ENCODE measurements at places on chromosomes 6 and 20.

- no peak for DNase-seq
Measured at GRCh38 chr20:5143851-5144250, 17.0 kb downstream of the CDS2 start.

GRCh38 chr6:87586371-87587077 lies 3.3 kb downstream of the RARS2 start:
- DNase-seq, result no peak

- no peak for DNase-seq
Measured at GRCh38 chr6:166469426-166469961, 86.8 kb upstream of the MPC1 start.

DNA sequence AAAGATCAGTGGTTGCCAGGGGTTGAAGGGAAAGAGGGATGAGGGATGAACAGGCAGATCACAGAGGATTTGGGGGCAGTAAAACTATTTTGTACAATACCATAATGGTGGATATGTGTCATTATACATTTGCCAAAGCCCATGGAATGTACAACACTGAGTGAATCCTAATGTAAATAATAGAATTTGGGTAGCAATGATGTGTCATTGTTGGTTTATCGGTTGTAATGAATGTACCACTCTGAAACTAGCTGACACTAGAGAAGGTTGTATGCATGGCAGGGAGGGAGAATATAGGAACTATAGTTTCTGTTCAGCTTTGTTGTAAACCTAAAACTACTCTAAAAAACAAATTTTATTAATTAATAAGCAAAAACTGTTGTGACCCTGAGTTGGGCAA lies 17.8 kb upstream of the ASF1A start:
- no peak for DNase-seq

DNA sequence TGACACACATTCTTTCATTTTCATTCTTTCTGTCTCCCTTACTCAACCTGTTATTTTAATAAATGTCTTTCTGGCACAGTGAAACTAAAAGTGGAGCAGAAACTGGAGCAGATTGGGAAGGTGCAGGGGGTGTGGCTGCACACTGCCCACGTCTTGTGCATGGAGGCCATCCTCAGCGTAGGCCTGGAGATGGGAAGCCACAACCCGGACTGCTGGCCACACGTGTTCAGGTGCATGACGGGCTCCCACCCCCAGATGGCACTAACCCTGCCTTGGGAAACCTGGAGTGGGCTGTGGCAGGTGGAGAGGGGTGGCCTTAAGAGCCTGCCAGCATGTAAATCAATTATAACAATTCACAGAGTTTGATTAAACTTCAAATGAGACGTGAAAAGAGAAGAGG lies 71.4 kb upstream of the PBOV1 start:
- no peak for DNase-seq

GRCh38 chr6:139392794-139393193 lies 18.3 kb upstream of the CITED2 start:
- DNase-seq, result no peak

DNA sequence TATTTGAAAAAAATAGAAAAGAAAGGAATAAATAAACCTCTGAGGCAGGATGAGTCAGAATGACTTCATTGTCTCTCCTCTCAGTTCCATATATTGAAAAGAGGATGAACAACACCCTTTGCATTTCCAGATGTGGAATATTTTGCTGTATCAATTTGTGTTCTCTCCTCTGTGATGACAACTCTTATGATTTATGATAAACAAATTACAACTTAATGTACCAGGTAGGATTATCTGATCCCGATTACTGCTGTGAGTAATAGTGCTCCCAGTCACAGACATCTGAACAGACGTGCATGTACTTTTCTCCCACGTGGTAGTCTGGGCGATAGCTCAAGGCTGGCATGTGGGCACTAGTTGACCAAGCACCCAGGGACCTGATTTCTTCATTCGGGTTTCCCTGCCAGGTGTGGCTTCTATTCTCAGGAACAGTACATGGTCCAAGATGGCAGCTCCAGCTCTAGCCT lies 142.1 kb upstream of the SULF2 start:
- no peak for DNase-seq

GRCh38 chr20:38804682-38805501 lies 605 bp upstream of the PPP1R16B start:
- no peak for DNase-seq

DNA sequence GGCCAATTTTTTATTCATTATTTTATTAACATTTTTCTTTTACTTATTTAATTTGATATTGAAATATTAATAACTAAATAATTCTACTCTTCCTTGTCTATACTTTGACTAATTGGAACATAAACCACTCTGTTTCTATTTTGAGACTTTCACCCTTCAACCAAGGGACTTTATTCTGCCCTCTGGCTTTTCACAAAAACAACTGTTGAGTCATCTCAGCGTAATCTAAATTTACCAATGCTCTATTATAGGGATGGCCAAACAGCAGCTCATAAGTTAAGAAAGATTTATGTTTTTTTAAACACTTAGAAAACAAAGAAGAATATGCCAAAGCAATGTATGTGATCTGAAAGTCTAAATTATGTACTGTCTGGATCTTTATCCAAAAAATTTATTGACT lies 46.7 kb downstream of the DOP1A start:
- no peak for DNase-seq

DNA sequence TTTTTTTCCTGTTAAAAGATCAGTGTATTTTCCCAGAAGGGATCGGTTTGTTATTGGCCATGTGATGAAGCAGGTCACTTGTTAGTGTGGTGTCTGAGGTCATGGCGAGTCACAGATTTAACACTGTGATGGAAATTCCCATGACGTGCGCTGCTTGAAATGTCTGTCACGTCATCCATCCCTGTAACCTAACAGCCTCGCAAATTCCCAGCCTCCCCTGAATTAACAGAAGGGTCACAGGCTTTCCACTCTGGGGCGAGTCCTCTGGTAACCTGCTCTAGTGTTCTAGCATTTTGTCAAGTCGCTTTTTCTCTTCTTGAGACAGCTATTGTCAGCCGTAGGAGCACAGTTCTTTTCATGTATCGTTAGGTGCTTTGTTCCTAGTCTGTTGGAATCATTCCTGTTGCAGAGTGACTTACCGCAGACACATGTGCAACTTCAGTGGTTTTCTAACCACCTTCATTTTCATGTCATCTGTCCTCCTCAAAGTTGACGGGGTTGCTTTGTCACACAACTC lies 137.2 kb downstream of the MAP3K4 start:
- DNase-seq, result no peak

GRCh38 chr20:53707371-53708055 lies 113.9 kb upstream of the ZNF217 start:
- DNase-seq, result no peak

DNA sequence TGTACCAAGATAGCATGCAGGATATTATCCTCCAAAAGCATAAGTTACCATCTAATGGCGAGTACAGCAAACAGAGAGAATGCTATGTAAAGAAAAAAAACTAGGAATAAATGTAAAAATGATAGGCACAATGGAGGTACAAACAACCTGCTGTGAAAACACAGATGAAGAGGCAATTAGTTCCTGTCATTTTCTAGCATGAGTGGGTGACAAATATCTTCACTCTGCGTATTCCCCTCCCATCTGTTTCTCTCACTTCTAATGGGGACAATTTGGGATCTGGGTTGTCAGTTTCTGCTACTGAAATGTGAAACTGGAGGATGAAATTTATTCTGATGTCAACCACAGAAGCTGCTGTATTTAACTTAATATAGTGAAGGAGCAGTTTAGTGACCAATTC lies 11.7 kb upstream of the PTPRK start:
- DNase-seq, result no peak

DNA sequence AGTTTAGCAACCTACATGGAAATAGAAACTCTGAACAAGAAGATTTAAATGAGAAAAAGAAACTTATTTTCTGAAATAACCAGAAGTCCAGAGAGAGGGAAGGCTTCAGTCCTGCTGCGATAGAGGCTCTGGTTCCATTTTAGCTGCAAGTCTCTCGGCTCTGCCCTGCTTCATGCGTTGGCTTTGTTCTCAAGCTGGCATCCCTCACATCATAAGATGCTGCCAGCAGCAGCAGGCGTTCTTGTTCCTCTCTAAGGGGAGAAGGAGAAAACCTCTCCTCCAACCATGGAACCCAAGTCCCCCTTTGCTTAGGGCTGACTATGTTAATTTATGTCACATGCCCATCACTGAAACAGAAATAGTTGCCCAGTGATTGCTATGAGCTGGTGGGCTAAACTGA lies 46.4 kb upstream of the PMEPA1 start:
- DNase-seq, result no peak

GRCh38 chr6:39867592-39867991 lies 66.7 kb downstream of the MOCS1 start:
- DNase-seq, result no peak

GRCh38 chr6:108114841-108115597 lies 40.5 kb upstream of the OSTM1 start:
- no peak for DNase-seq

DNA sequence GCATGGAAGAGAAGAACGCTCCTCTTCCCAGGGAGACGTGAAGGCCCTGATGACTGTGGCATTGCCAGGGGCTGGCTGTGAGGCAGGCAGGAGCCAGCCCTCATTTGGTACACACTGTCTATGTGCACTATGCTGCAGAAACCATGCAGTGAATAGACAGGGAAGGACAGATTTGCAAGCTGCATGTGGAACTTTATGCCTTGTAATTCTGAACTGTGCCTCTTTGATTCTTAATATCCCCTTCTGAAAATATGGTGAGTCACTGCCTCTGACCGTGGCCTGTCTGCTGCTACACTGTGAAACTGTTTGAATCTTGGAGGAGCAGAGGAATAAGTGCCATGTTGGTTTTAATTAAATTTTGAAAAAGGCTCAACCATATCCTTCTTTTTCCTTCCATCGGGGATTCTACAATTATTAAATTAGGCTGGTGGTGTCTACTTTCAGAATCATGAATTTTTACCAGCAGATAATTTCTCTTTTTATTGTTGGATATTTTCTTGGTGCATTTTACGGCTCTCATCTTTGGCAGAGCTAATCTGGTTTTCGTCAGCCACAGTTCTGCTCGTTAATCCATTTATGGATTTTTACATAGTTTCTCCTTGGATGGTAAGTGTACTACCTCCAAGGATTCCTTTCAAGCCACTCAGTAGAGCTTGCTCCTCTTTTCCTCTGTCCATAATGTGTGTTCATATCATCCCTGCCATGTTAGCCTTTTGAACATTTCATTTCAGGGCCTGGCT lies 301.0 kb upstream of the SLC35B3 start:
- DNase-seq, result no peak

DNA sequence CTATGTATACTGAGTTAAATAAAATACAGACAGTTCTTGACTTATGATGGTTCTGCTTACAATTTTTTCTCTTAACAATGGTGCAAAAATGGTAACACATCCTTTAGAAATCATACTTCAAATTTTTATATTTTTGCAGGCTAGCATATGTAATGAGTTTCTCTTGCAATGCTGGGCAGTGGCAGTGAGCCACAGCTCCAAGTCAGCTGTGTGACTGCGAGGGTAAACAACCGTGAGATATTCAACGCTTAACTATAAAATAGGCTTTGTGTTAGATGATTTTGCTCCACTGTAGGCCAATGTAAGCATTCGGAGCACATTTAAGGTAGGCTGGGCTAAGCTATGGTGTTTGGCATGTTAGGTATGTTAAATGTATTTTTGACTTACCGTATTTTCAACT lies 136.1 kb downstream of the PLCB4 start:
- no peak for DNase-seq

DNA sequence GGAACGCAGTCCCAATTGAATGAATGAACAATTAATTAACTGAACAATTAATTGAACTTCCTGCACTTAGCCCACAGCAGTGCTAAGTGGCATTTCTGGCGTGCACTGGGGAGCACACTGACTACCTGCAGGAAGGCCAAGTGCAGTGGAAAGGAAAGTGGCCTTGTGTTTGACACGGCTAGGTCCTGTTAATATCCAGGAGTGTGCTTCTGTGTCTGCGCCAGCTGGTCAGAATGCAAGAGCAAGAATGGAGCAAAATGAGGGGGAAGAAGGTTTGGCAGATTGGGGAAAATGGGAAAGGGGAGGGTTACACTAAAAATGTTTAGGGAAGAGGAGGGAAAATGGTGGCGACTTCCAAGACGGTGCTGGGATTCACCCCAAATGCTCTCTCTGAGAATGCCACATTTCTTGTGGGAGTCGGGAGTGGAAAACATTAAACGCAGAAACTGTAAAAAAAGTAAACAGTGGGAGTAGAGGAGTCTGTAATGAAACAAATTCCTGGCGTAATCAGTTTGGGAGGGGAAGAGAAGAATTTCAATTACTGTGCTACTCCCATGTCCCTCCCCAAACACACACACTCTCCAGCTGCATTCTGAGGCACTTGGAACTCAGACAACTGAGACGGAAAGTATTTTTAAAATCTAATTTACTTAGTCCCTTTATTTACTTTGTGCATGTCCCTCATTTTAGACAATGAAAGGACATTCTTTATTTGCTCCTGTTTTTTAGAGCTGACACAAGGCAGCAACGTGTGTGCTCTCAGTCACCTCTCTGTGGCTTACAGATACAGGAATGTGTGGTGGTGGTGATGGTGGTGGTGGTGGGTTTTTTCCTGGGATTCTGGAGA lies 64.1 kb downstream of the CLIC5 start:
- DNase-seq, result no peak

GRCh38 chr20:56587307-56588041 lies 41.6 kb upstream of the TFAP2C start:
- DNase-seq, result no peak

DNA sequence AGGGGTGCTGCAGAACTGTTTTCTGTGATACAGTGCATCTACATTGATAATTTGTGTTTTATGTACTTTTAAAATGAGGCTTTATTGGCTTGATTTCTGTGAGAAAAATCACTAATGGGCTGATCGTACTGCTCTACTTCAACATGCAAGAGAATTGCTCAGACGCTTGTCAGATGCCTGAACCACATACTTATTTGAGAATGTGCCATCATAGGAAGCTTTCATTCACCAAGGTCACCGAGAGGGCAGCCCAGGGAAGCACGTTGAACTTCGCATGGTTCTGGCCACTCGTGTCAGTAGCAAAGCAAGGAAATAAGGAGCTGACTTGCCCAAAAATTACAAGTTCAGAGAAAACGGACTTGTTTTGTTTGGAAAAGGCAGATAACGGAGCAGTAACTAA lies 168.5 kb upstream of the AKAP12 start:
- DNase-seq, result no peak

DNA sequence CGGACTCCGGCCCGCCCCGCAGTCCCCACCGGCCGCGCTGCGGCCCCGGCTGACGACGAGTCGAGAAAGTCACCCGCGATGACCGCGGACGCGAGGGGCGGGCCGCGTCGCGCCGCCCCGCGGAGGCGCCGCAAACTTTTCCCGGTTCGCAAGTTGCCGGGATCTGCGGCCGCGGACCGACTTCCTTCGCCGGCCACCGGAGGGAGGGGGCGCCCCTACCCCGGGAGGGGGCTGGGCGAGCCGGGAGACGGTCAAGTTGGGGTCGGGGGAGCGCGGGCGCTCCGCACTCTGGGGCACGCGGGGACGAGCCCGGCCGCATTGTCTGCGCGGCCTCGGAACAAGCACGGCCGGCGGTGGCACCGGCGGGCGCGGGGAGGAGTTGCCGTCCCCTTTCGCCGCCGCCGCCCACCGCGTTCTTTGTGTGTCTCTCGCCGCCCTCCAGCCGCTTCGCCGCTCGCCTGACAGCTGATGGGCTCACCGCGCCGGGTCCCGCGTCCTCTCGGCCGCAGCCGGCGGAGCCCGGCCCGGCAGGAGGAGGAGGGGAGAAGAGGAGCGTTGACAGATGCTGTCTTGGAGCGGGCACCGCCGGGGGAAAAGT lies 131.6 kb downstream of the OGFRL1 start:
- DNase-seq, result no peak

Data from cortex of kidney (tissue), 1 donor.